ENCODE measurements at places on chromosomes 2 and 18.
A peak's percentile ranks its signal among the peaks of the same experiment; 100 is the strongest.

DNA sequence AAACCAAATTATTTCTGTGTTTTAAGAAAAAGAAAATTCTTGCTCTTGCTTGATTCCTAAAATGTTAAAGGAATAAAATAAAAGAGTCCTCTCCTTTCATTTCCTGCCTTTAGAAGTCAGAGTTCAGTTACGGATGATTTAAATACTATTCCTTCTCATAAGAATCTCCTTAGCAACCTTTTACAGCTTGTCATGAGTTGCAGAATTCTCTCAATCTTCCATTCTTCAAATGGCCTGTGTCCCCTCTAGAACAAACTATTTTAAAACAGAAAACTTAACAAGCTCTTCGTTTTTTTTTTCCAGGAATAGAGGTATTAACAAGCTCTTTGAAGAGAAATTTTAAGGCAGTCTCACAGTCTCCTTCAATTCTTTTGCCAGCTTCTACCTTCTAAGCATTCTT is 42.2 kb downstream of the SPIRE1 start:
- DNase-seq, result no peak

DNA sequence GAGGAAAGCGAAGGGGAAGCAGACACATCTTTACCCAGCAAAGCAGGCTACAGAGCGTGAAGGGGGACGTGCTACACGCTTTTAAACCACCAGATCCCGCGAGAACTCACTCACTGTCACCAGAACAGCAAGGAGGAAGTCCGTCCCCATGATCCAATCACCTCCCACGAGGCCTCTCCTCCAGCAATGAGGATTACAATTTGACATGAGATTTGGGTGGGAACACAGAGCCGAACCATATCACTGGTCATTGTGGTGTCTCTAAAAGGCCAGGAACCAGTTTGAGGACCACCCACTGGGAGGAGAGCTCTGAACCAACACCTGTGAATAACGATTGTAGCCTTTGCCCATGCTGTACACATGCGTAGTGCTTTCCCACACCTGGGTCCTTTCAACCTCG is 116.6 kb upstream of the FAM136A start:
- DNase-seq, result no peak

GRCh38 chr18:8957731-8958130 is 144.8 kb upstream of the NDUFV2 start:
- no peak for DNase-seq

- no peak for DNase-seq
Measured at GRCh38 chr2:234998404-234999211, 46.8 kb downstream of the SH3BP4 start.

DNA sequence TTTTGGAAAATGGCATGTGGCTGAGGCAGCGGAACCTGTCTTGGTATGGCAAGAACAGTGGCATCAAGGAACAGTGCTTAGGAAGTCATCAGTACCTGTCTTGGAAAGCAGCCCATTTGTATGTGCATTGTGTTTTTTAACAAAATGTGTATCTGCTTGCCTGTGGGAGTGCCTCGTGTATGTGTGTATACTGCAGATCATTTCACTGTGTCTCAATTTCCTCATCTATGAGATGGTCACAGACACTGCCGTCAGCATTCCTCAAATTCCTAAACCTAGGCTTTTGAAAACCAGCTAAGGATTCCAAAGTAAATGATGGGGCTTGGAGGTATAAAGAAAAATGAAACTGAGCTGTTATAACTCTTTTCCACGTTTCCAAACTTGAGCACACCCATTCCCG is 441.3 kb downstream of the RND3 start:
- DNase-seq, result peak; percentile 33

DNA sequence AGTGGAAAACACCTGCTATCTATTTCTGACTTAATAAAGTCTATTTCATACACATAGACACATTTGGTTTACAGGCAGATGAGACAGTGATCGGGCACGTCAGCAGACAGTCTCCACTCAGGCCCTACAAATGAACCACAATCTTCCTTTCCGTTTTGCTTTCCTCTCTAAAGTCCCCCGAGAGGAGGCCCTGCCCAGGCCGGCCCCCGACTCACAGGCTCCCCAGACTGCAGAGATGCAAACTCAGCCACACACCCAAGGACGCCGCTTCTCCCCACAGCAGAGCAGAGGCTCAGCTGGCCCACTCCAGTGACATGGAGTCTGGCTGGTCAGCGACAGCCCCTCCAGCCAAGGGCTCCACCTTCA is 9.3 kb upstream of the MTERF4 start:
- DNase-seq, result no peak

DNA sequence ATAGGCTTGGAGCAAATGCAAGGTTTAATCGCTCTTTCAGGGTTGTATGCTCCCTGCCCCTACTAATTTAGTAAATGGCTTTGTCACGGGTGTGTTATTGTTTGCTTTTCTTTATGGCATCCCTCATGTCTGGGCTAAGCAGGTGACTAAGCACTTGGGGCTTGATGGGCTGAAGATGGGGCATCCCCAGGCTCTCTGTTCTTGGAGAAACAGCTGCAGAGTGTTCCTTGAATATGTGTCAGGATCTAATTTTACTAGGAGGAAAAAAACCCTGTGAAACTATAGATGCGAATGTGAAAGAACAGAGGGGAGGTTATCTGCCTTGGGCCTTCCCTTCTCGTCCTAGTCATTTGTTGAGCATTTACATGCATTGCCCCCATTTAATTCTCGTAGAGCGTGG is 94.7 kb upstream of the TAF1B start:
- no peak for DNase-seq

- DNase-seq, result peak; percentile 40
Measured at GRCh38 chr2:228039752-228040534, 141.5 kb downstream of the SPHKAP start.

GRCh38 chr2:65514555-65515195 is 82.3 kb upstream of the SPRED2 start:
- no peak for DNase-seq

- DNase-seq, result no peak
Measured at GRCh38 chr2:105571445-105571987, 172.7 kb upstream of the FHL2 start.

- no peak for DNase-seq
Measured at GRCh38 chr2:164960159-164960558, 4.8 kb upstream of the SLC38A11 start.

DNA sequence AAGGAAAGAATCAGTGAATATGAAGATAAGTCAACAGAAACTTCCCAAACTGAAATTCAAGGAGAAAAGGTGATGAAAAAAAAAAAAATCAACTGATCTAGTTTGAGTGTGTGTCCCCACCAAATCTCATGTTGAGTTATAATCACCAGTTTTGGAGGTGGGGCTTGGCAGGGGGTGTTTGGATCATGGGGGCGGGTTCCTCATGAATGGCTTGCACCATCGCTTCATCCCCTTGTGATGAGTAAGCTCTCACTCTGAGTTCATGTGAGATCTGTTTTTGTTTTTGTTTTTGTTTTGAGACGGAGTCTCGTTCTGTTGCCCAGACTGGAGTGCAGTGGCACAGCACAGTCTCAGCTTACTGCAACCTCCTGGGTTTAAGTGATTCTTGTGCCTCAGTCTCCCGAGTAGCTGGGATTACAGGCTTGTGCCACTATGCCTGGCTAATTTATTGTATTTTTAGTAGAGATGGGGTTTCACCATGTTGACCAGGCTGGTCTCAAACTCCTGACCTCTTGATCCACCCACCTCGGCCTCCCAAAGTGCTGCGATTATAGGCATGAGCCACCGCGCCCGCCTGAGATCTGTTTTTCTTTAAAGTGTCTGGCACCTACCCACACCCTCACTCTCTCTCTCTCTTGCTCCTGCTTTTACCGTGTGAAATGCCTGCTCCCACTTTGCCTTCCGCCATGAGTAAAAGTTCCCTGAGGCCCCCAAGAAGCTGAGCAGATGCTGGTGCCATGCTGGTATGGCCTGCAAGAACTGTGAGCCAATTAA is 4.0 kb upstream of the SLC66A2 start:
- no peak for DNase-seq

- DNase-seq, result no peak
Measured at GRCh38 chr2:128309280-128310093, 9.2 kb downstream of the HS6ST1 start.

DNA sequence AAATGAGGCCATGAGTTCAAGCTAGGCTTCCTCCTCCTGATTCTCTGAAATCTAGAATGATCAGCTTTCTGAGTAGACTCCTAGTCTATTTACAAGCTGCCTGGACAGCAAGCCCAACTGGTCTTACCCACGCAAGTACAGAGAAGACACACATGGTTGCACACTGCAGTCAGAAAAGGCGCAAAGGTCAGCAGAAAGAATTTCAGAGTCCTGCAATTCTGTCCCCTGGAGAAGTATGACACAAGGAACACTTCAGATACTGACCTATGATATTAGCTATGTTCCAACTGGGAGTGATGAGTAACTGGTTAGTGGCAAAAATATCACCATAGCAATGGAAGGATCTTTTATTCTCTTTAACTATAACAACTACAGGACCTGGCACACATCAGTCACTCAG is 336.1 kb upstream of the PKDCC start:
- DNase-seq, result no peak

- DNase-seq, result peak; percentile 88
Measured at GRCh38 chr2:25951071-25951547, 31.2 kb downstream of the KIF3C start.

- DNase-seq, result peak; percentile 48
Measured at GRCh38 chr2:101852824-101853223, 138.9 kb upstream of the IL1R2 start.

DNA sequence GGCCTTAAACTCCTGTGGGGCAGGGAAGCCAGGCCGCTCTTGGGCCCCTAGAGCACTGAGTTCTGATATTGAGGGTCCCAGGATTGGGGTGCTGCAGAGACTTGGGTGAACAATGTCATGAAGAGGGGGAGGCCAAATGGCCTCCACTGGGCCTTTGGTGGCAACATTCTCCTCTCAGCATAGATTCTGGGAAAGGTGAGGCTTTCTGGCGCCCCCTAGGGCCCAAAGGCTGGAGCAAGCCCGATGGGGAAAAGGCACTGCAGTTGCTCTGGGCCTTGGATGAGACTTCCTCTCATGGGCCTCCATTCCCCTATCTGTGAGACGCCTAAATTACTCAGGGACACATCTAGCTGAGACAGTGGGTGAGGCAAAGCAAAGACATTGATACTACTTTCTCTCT is 84.8 kb downstream of the ACAA2 start:
- DNase-seq, result peak; percentile 72
